ENCODE measurements at places on chromosomes 5 and 9.

DNA sequence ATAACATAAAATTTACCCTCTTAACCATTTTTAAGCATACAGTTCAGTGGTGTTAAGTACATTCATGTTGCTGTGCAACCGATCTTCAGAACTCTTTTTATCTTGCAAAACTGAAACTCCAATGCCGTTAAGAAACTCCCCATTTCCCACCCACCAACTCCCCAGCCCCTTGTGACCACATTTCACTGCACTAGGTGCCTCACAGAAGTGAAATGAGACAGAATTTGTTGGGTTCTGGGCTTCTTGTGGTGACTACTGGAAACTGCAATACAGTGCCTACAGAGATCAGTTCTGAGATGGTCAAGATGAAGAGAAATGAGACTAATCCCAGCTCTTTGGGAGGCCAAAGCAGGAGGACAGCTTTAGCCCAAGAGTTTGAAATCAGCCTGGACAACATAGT, 202.1 kb upstream of the SLC30A5 start:
- no peak for DNase-seq

- DNase-seq, result no peak
These were observed 257.9 kb downstream of the MAN2A1 start for GRCh38 chr5:109947667-109948066.

- peak; percentile 81 for DNase-seq
These were observed 610 bp downstream of the PSIP1 start for GRCh38 chr9:15509931-15510788.

DNA sequence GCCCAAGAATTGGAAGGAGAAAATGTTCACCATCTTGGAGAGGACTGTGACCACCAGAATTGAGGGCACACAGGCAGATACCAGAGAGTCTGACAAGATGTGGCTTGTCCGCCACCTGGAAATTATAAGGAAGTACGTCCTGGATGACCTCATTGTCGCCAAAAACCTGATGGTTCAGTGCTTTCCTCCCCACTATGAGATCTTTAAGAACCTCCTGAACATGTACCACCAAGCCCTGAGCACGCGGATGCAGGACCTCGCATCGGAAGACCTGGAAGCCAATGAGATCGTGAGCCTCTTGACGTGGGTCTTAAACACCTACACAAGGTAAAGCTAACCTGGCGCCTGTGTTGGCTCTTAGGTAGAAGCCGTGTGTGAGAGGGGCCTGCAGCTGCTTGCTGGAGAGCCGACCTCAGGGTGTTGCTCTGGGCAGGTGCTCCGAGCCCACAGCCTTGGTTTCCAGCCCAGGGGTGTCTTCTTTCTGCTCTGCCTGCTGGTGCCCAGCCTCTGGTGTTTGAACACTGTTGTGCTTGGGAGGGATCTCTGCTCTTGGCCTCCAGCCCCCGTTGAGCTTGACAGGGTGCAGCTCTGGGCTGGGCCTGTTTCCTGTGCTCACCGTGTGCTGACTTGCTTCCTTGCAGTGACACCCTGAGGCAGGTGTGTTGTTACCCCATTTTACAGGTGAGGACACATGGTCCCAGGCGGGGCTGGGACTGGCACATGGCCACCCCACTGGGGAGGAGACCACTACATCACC, 10.9 kb downstream of the EXOC3 start:
- DNase-seq, result no peak

DNA sequence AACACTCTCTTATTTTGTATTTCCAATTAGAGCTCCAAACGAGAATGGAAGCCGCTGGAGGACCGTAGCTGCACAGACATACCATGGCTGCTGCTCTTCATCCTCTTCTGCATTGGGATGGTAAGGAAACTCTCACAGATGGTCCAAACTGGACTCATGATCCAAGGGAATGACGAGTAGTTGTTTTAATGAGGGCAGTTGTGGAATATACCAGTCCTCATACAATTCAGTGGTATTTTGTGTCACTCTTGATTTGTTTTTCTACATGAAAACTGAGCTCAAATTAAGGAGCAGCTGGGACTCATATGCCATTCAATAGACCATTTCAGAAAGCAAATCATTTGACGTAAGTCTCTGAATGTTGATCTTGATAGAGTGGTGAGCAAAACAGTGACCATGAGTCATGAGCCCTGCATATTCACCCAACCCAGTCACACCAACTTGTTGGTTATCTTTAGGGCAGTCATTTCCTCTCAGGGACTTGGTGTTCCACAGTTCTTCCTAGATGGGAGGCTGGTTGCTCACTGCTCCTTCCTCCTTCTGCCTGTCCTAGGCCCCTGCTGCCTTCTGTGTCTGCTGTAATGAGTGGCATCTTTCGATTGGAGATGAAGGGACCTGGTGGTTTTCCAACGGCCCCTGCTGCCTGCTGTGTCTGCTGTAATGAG, 54.9 kb downstream of the SLC44A1 start:
- DNase-seq, result no peak

GRCh38 chr5:91136271-91136670, 246.8 kb downstream of the ARRDC3 start:
- DNase-seq, result no peak

- no peak for DNase-seq
These were observed 18.7 kb downstream of the LCP2 start for GRCh38 chr5:170278611-170279458.

- no peak for DNase-seq
These were observed 2.9 kb downstream of the B4GALT1 start for GRCh38 chr9:33164138-33164809.

GRCh38 chr9:112007575-112008240, 111.1 kb downstream of the UGCG start:
- no peak for DNase-seq

GRCh38 chr5:147072622-147073021, 162.2 kb upstream of the STK32A start:
- no peak for DNase-seq

GRCh38 chr9:127175319-127175715, 52.9 kb upstream of the ANGPTL2 start:
- DNase-seq, result no peak

DNA sequence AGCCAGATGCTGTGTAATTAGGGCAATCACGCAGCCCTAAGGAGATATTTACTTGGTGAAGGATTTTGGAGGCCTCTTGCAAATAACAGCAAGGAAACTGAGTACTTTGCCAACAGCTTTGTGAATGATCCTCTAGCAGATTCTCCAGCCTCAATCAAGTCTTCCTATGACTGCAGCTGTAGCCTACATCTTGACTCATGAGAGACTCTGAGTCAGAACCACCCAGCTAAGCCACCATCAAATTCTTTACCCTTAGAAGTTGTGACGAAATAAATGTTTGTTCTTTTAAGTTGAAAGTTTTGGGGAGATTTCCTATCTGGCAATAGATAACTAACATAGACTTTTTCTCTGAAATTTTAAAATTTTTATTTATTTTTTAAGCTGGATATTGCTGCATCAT, 237.6 kb upstream of the CCNH start:
- no peak for DNase-seq

DNA sequence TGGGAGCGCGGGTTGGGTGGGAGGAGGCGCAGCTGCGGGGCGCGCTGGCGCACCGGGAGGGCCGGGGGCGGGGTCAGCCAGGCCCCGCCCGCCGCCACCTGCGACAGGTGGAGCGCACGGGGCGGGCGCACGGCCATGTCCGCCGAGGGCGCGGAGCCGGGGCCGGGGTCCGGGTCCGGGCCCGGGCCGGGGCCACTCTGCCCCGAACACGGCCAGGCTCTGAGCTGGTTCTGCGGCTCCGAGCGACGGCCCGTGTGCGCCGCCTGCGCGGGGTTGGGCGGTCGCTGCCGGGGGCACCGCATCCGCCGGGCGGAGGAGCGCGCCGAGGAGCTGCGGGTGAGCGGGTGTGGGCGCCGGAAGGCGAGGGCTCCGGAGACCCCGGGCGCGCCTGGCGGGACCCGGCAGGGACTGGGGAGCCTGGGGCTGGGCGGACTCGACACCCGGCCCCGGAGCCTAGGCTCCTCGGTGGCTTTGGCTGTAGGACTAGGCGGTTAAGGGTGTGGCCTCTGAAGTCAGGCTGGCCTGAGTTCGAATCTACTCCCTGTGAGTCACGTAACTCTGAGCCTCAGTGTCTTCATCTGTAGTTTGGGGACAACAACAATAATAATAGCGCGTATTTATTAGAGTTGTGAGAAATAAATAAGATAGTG, at the start of gene BSPRY:
Gene BSPRY (plus strand): TSS at position 97 of the 650 bp plus-strand sequence. CDS start 39 bp downstream, at position 136.
- DNase-seq, result no peak

DNA sequence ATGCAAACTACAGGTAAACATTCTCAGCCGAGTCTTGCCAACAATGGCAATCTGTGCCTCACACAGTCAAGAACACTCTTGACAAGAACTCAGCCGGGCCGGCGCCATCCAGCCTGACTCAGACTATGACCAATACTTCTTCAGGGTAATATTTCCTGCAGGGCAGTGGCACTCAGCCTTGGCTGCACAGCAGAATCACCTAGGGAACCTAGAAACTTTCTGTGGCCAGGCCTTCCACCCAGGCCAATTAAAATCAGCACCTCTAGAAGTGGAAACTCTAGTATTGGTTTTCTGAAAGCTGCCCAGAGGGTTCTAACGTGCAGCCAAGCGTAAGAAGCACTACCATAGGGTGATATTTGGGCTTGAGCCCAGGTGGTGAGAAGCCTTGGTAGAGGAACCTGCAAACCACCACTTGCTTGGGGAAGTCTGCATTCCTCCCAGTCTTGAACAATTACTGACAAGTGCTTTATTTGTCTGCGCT, 120.6 kb downstream of the TTLL11 start:
- DNase-seq, result no peak

- DNase-seq, result no peak
These were observed 3.0 kb downstream of the NADK2 start for GRCh38 chr5:36238502-36239295.

DNA sequence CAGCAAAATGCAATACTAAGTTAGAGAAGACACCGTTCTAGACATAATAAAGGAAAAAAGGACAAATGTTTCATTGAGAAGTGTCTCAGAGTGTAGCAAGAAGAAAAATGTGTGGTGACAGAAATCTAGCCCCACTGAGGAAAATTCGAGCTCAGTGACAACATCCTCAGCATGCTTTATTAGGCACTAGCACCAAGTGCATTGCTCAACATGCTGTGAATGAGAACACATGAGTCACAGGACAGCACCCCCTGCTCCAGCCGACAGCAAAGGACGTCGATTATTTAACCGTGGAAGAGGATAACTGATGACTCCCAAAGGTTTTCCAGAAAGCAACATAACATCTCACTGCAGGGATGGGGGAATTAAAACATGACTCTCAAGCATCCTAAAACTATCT, 182.7 kb downstream of the GNAQ start:
- peak; percentile 35 for DNase-seq

GRCh38 chr9:90979138-90979551, 177.5 kb downstream of the SYK start:
- DNase-seq, result no peak

- DNase-seq, result no peak
These were observed 9.3 kb downstream of the ADCY2 start for GRCh38 chr5:7405277-7405676.

GRCh38 chr5:91189480-91190313, 193.4 kb downstream of the ARRDC3 start:
- no peak for DNase-seq

GRCh38 chr5:22910523-22910922, 57.4 kb upstream of the CDH12 start:
- no peak for DNase-seq

- no peak for DNase-seq
These were observed 118.8 kb upstream of the VLDLR start for GRCh38 chr9:2502760-2503159.

GRCh38 chr5:102313912-102314311, 17.8 kb upstream of the SLCO4C1 start:
- no peak for DNase-seq

GRCh38 chr9:106920701-106921283, 57.8 kb downstream of the ZNF462 start:
- no peak for DNase-seq

DNA sequence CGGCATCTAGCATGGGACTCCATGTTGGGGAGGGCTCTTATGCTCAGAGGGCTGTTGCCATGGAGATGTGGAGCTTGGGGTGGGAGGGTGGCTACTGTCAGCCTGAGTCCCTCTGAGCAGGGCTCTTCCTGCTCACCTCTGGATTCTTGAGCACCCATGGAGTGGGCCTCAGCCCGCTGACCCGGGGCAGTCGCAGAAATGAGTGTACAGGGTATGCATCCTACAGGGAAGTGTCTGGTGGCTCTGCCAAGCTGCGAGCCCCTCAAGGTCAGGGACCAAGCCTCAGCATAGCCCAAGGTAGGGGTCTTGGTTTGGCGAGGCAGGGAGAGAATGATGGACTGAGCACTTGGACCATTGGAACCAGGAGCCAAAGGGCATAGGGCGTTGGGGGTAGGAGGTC, 104.1 kb downstream of the DAB2IP start:
- no peak for DNase-seq

DNA sequence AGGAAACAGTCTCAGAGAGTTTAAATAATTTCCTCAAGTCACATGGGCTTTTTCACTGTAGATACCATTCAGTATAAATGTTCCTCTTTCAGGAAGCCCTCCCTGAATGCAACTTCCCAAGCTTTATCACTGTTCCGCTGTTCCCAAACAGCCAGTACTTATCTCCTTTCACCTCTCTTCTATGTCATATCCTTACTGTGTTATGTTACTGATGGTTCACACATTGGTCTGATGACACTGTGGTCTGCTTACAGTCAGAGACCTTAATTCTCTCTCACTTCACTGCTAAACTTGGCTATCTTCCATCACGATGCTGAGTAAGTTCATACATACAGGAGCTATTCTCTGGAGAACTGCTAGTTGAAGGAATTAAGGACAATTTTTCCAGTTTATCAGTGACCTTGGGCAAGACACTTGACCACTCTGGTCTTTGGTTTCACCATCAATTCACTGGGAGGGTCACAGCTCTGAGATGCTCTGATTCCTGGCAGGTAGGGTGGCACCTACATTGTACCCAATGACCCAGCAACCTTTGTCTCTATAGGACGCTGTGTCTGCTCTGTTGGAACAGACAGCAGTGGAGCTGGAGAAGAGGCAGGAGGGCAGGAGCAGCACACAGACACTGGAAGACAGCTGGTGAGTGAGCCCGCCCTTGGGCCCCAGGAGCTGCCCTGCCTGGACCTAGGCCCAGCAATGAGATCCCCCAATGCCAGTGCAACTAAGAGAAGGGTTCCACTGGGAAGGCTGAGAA, 42.1 kb upstream of the RARS1 start:
- DNase-seq, result no peak

GRCh38 chr5:136094913-136095641, 37.6 kb upstream of the SMAD5 start:
- no peak for DNase-seq

Measured in posterior cingulate gyrus (tissue), 11 donors.